ENCODE measurements at places on chromosomes 7 and 10.

DNA sequence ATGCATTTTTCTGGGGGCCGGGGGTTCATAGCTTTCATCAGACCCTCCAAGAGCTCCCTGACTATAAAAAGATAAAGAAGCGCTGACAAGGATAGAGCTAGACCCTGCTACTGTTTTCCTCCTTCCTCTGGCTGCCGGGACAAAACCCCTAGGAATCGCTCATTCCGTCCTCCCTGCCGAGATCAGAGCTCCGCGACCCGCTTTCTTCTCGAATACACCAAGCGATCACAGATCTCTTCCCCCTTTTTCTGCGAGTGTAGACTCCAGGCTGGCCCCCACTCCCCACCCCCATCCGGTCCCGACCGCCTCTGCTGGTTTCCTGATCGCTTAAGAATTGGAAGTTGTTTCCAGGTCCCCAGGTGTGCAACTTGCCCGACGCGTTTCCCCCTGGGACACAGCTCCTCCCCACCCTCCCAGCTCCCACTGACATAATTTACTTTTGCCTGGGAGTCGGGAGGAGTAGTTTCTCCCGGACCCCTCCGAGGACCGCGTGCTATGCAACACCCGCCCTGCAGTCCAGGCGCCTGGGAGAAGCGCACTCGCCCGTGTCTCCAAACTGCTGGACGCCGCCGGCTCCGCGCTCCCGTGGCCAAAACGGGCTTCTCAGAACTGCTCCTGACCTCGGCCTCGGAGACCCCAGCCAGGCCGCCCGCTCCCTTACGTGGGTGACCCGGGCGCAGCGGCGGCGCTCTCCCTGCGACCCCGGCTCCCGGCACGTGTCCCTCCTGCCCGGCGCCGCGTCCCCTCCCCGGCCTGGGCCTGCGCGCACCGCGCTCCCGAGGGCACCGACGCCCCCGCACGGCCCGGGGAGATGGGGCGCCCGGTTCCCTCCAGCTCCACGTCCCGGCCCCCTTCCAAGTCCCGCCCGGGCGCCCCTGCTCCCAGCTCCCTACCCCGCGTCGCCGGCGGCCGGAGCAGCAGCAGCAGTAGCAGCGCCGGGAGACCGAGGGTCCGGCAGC is 552 bp downstream of the IL15RA start:
- no peak for DNase-seq

- DNase-seq, result no peak
These were observed 639.6 kb upstream of the FOXK1 start for GRCh38 chr7:4042402-4043045.

GRCh38 chr10:22674573-22674930 is 39.8 kb downstream of the PIP4K2A start:
- no peak for DNase-seq

DNA sequence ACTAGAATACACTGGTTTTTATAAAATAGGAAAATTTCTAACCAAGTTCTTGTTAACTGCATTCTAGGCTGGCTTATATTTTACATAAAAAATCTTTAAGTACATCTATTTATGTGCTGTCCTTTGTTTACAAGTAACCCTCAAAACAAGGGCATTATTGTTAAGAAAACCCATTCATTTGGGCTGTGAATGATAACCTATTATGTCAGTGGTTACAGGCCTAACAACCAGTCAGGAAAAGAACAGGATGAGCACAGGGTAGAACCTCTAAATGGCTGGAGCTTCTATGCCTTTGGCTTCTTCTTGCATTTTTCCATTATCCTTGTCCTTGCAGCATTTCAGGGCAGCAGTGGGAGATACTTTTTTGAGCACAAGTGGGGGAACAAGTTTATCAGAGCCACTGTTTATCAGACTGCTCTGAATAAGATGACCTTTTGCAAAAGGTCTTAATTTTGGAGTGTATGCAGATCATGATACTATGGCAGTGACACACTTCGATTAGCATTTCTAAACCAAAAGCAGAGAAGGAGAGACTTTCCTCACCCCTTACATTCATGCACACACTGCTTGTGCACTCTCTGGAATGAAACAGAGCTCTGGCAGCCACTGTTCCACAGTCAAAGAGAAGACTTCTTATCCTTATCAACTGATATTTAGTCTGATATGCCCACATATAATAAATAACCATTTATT is 10.9 kb downstream of the GPR37 start:
- DNase-seq, result no peak

GRCh38 chr7:91671245-91671644 is 209.3 kb downstream of the MTERF1 start:
- DNase-seq, result no peak

DNA sequence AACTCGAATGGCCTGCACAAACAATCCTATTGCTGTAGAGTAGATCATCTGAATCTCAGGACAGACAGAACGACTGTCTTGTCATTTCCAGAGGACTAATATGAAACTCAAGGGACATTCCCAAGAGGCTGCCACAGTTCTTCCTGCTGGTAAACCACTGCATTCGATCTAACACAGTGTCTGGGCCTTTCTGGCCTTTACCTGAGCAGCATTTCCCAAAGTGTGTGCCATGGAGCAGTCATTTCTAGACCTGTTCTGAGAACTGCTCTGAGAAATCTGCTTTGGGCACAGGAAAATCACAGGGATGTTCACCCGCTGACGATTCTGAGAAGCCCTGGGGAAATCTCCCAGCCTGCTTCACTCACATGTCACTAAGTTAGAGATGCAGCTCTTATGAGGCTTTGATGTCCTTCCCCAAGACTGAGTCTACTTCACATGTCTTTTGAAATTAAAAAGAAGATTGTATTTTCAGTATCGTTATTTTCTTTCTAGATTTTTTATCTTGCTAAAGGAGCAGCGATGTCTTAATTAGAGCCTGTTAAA is 18.4 kb downstream of the GPNMB start:
- DNase-seq, result no peak

All from sciatic nerve (tissue), 2 donors.